ENCODE measurements at places on chromosomes 3 and 15.

DNA sequence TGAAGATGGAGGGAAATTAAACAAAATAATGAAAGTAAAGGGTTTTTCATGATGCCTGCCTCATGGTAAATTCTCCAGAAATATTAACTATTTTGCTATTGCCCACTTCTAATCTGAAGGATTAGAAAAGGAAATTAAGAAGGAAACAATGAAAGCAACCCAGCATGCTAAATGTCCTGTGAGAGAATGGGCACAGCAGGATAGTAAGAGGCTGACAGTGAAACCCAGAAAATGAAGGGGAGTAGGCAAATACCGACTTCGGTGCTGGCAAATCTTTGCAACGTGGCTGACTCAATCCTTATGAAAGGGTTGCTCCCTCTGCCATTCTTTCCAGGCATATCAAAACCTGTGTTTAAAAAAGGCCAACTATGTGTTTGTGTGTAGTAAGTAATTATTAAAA is 147.5 kb upstream of the SYNPR start:
- DNase-seq, result no peak

DNA sequence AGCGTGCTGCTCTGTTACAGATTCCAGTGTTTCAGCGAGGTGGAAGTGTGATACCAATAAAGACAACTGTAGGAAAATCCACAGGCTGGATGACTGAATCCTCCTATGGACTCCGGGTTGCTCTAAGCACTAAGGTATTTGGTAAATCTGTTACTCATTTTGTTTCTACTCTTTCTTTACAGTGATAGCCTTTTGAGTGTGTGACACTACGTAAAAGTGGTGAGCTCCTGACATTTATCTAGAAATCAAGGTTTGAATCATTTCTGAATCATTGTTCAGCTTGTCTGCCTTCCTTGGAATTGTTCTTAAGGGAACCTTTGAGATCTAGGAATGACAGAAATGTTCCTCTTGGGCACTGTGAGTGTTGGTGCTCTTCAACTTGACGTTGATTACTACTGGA is 11.2 kb upstream of the CAPN3 start:
- no peak for DNase-seq

DNA sequence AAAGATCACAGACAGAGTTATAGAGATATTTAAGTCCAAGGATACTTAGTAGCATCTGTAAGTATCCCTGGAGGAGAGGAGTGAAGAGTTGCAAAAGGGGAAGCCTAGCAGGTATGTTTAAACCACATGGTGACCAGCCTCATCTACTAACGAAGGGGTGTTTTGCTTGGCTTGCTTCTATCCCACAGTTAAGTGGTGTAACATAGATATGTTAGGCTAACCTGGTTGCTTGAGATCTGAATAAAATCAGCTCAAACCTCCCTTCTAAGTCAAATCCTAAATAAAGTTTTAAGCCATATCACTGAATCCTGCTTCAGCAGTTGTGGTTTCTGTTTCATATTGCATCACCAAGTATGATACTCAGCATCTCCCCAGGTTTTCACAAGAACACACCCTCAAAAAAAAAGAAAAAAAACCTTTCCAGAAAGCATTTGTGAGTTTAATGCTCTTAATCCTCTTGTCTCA is 880.2 kb downstream of the ROBO1 start:
- DNase-seq, result no peak

DNA sequence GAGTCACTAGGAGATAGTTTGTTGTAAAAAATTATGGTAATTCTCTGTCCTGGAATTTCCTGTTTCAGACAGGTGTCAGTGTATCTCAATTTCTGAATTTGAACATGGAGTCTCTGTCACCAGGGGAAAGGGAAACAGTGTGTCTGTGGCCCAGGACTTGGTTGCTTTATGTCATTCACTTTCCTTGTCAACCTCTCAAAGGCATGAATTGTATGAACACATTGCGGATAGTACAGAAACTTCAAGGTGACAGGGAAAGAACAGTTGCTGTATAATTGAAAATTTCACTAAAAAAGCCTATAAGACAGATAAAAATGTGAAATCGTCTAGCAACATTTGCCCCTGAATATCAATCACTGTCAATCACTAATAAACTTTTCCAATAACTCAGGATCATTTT is 175.0 kb upstream of the DPH6 start:
- no peak for DNase-seq

DNA sequence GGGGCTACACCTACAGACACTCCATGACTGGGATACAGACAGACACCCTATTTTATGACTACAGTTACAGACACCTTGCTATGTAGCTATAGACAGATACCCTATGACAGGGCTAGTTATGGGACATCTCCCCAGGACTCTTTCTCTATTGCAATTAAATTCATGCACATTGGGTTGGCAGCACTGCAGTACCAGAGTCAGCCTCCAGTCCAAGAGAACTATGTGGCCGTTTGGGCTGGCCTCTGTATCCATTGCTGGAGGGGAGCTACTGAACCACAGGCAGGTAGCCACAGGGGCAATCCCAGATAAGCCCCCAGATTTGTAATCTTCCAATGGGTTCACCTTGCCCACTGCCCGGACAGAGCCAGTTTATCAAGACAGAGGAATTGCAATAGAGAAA is 108.4 kb upstream of the SPATA16 start:
- DNase-seq, result no peak

DNA sequence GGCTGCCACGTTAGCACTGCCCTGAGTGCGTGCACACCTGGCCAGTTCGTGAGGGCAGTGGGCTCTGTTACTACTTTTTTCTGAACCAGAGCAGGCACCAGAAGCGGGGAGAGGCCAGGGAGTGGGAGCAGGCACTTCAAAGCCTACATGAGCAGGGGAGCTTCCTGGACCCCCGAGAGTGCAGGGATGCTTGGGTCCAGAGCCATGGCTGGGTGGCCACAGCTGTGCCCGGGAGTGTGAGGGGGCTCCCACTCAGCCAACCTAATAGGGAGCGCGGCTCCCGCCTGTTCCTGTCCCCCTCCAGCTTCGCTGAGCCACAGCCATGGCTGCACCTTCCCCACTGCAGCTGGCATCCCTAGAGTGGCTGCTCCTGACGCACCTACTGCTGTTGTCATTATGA is 1423.3 kb downstream of the SI start:
- DNase-seq, result no peak

- no peak for DNase-seq
Observed at GRCh38 chr3:144032531-144033239, 61.1 kb downstream of the DIPK2A start.

DNA sequence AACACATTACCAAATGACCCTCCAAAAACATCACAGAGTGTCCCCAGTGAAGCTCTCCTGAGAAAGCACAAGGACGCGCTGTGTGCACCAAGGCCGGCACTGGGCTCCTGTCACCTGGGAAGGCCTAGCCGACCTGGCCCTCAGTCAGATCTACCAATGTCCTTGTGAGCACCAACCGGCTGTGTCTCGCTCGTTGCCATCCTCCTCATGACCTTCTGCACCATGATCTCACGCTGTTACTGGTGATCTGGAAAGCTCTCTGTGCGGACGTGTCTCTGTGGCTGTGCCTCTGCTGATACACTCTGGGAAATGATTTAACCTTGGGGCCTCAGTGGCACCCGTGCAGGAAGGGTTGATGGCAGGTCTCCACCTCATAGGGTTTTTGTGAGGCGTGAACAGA is 24.2 kb downstream of the ZXDC start:
- DNase-seq, result no peak

GRCh38 chr15:69320977-69321554 is 22.4 kb downstream of the PAQR5 start:
- DNase-seq, result no peak

GRCh38 chr15:37921527-37922385 is 12.7 kb upstream of the TMCO5A start:
- DNase-seq, result no peak

- no peak for DNase-seq
Observed at GRCh38 chr3:155411500-155412223, 118.2 kb upstream of the STRIT1 start.

DNA sequence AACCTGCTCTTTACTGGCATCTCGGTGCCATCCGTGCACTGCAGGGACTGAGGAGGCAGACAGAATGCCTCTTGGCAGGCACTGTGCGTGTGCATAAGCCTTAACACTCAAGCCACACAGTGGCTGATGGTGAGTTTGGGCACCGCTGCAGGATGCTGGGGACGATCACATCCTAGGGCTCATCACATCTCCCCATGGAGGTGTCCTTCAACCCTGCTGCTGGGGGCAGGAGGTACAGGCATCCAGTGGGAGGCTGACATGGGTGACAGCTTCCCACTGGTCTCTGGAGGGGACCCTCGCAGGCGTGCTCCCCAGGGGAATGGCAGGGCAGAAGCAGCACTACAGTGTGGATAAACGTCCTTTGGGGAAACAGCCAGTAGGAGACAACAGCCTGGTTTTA is 190.9 kb downstream of the ADAMTS17 start:
- DNase-seq, result no peak

- DNase-seq, result no peak
Observed at GRCh38 chr3:13872451-13872850, 7.4 kb downstream of the WNT7A start.

DNA sequence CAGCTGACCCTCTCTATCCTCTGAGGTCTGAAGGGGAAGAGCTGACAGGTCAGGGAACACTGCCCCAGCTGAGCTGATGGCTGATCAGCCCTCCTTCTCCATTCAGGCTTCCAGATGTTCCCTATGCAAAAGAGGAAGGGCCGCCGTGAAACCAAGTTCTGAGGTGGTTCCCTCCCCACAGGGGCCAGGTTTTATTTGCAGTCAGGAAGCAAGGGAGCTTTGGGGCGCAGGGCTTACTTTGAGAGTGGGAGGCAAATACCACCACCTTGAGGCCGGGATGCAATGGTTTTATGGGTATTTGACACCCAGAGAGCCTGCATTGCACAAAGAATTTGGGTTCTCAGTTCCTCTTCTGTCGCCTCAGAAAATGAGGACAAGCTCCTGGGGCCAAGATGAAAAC is 186.9 kb downstream of the ARRDC4 start:
- no peak for DNase-seq

DNA sequence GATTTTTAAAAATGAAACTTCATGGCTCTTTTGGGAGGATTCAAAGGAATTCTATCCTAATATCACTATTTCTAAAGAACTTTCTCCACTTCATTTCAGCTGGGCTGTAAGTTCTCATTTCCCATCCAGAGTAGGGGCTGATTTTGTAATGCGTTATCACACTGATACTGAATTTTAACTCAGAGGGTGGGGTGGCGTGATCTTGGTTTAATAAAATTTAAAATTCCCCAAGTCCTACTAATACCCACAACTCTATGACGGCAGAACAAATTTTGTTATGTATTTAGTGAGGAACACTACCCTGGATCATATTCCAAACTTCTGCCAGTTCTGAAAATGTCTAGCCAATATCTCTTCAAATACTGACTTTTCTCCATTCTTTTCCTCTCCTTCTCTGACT is 92.7 kb downstream of the ASB7 start:
- no peak for DNase-seq

- no peak for DNase-seq
Observed at GRCh38 chr15:33561967-33562366, 251.2 kb downstream of the RYR3 start.

DNA sequence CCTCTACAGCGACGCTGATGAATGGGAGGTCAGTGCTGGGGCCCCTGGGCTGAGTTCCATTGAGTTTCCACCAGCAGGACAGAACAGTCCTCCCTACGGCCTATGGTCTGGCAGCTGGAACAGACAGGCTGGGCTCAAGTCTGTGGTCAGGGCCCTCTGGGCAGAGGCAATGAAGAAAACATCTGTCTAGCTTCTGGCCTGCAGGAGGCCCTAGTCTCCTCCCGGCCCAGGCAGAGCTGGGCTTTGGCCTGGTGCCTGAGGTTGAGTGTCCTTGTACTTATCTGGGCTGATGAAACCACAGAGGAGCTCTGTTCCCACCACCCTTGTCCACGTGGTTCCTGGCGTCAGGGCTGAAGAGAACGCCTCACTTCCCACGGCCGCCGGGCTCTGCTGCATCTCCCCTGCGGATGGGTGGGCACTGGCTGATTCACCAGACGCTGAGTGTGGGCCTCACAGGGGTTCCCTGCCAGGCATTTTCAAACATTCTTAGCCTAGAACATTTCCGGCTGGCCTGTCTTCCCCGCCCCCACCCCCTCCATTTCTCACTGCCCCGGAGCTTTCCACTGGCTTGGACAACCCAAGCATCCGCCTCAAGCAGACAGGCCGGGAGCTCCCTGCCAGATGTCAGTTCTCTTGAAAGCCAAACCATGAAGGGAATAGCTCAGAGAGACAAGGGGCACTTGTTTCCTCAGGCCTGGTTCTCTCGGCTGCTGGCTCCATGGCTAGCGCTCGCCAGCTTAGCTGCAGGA is 20.3 kb downstream of the PPCDC start:
- DNase-seq, result no peak

- DNase-seq, result no peak
Observed at GRCh38 chr3:184780981-184781515, 30.9 kb upstream of the VPS8 start.

DNA sequence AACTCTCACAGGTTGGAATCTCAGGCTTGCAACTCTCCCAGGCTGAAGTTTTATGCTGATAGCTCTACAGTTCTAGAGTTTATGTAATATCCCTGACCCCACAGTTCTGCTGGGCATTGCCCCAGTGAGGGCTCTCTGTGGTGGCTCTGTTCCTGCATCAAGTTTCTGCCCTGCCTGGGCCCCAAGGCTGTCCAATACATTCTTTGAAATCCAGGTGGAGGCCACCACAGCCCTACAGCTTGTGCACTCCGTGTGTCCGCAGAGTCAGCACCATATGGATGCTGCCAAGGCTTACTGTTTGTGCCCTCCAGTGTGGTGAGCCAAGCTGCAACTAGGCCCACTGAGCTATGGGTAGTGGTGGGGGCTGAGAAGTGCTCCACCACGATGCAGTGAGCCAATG is 1141.2 kb upstream of the EPHA6 start:
- DNase-seq, result no peak

- no peak for DNase-seq
Observed at GRCh38 chr15:49423901-49424550, 984 bp downstream of the FGF7 start.

- DNase-seq, result peak; percentile 56
Observed at GRCh38 chr3:122146466-122146865, 37.0 kb upstream of the CASR start.

DNA sequence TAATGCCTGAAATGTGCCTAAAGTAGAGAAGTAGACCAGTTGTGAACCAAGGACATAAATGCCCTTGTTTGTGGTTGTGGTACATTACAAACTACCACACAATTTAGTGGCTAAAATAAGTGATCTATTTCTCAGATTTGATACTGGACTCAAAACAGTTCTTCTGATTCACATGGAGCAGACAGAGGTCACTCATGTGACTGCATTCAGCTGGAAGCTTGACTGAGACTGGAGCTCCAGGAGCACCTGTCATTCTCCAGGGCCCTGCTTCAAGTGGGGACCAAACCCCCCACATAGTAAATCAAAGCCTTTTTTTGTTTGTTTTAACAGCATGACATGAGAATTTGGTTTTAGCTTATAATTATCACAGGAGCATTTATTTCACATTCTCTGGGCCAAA is 301.2 kb downstream of the OXSM start:
- DNase-seq, result no peak

- DNase-seq, result no peak
Observed at GRCh38 chr3:190339130-190339529, 16.9 kb upstream of the CLDN1 start.
